ENCODE measurements at places on chromosomes 16 and 17.
A peak's percentile ranks its signal among the peaks of the same experiment; 100 is the strongest.

GRCh38 chr17:76597156-76598003, 11.7 kb upstream of the ST6GALNAC2 start:
- peak; percentile 53 for ATAC-seq

- ATAC-seq: peak; percentile 24
Observed at GRCh38 chr16:22161999-22162655, at the start of gene SDR42E2. Gene SDR42E2, plus strand, starts transcription at chr16:22162506. Its CDS starts 3,077 bp downstream, at chr16:22165583.

DNA sequence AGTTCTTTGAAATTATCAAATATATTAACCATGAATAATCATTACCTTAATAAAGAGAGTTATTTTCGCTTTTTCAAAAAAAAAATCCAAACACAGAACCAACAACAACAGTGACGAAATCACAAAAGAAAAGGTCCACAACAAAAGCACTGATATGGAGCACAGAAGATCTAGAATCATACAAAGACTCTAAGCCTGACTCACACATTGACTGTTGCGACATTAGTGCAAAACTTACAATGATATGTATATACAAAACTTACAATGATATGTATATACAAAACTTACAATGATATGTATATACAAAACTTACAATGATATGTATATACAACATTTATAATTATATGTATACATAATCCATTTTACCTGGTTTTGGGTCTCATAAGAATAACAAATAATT, 117.7 kb downstream of the USP22 start:
- no peak for ATAC-seq

- ATAC-seq: no peak
Observed at GRCh38 chr16:31131841-31132271, 3.7 kb downstream of the PRSS8 start.

DNA sequence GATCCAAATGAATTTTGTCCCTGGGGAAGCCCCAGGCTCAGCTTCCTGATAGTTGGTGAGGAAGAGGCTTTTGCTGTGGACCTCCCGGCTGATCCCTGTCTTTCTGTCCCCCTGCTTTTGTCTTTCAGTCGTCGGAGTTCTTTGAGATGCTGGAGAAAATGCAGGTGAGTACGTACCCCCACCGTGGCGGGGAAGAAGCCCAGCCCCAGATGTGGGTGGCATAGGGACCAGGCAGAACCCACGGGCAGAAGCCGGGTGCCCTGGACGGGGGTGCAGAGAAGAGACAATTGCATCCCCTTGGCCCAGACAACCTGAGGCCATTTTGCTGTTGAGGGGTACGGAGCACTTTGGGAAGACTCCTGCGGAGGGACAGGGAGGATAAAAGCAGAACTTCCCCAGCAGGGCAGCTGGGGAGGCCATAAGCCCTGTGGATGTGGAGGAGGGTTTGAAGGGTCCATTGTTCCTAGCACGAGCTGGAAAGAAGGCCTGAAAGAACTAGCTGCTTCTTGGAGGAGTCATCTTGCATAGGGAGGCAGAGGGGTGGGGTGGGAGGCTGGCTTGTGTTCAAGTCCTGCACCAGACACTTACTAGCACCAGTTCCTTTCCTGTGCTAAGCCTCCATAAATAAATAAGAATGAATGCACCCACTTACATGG, 105.6 kb downstream of the OR1D5 start:
- no peak for ATAC-seq

DNA sequence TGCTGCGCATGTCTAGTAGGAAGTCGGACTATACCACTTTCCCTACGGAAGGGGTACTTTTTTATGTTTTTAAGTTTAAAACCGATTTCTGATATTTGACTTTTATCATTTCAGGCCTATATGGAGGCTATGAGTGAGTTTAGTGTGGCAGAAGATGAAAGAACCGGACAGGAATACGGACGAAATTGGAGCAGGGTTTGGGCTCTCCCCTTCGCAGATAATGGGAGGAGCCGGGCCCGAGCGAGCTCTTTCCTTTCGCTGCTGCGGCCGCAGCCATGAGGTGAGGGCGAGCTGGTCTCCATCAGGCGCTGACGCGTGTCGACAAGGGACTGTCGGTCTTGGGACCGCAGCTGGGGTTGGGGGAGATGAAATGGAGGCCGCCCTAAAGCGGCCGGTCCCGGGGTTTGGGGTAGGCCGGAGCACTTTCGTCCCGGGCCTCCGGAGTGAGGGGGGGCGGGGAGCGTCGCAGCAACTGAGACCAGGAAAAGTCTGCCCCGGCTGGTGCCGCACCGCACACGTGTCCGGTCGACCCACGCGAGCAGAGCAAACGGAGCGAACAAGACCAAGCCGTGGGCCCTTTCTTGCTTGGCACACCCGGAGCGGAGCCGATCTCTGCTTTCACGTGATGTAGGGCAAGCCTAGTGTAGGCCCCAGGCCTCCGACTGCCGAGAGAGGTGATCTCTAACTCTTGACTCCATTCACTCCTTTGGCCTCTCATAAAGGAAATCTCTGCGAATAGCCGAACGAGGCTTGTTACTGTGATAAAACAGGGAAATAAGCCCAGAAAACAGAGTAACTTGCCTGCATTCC, at the start of gene RPL19:
Gene RPL19 (plus strand): TSS at position 214 of the 810 bp plus-strand sequence. CDS start 62 bp downstream, at position 276.
- peak; percentile 83 for ATAC-seq

GRCh38 chr17:39115135-39115534, 36.3 kb downstream of the PLXDC1 start:
- ATAC-seq: no peak

DNA sequence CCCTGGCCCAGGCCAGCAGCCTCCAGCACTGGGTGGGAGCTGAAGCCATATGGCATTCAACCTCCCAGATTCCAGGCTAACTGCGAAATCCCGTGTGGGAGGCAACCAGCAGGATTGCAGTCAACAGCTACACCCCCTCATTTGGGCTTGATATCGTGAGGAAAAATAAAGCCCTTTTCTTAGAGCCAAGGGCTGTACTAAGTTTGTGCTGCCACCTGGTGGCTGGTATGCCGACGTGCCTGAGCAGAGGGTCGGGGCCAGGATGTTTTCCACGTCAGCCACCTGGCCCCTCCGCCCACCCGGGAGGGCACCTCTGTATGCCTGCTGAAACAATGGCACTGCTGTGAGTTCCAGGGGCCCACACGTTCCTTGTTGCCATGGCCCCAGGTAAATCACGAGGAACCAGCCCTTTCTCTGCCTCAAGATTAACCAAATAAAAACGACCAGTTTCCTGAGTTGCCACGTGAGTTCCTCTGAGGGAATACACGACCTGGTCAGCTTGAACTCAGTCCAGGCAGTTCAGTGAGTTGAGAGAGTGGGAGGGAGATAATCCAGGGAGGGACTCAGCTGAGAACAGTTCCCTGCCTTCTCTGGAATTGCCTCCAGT, 9.0 kb downstream of the TMEM98 start:
- ATAC-seq: peak; percentile 68

DNA sequence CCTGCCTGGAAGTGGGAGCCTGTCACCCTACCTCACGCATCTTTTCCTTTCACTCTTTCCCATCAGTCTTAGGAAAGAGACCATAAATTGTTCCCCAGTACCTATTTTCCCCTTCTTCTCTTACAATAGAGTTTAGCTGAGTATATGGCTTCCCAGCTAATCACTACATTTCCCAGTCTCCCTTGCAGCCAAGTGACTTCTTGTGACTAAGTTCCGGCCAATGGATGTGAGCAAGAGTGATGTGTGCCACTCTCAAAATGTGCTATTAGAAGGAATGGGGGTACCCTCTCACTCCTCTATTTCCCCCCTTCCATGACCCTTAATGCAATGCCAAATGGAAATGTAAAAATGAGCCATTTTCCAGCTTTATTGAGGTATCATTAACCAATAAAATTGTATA, 8.2 kb upstream of the PYY start:
- ATAC-seq: no peak

- ATAC-seq: no peak
Observed at GRCh38 chr16:47033176-47033575, 59.7 kb upstream of the DNAJA2 start.

DNA sequence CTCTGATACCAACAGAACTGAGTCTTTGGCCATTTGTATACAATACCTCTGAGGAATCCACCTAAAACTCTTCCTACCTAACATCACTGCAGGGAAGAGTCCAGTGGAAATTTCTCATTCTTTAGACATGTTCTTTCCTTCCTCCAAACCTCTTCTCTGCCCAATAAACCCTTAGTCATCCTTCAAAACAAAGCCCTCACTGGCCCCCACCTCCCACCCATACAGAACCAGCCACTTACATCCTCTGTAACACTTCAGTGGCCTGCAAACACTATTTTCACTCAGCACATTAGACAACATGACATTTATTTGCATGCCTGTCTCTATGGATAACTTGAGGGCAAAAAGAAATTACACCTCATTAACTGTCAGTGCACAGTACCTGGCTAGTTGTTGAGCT, 200.3 kb upstream of the NOG start:
- ATAC-seq: no peak

DNA sequence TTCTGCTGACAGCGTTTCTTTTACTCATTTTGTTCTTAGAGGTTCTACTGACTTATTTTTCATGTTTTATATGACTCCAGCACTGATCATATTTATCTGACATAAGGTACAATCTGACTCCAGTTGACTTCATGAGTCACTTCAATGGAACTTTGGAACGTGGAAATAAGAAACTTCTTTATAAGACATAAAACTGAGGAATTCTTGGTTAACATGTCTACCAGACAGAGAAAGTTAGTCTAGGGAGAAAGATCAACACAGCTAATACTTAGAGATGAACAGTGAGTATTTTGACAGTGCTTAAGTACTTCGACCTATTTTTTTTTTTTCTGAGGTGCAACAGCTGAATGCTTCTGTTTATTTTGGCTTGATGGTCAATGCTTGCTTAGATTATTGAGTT, 679.5 kb downstream of the KCNJ2 start:
- no peak for ATAC-seq

- ATAC-seq: no peak
Observed at GRCh38 chr17:46009681-46010596, 10.9 kb downstream of the STH start.

DNA sequence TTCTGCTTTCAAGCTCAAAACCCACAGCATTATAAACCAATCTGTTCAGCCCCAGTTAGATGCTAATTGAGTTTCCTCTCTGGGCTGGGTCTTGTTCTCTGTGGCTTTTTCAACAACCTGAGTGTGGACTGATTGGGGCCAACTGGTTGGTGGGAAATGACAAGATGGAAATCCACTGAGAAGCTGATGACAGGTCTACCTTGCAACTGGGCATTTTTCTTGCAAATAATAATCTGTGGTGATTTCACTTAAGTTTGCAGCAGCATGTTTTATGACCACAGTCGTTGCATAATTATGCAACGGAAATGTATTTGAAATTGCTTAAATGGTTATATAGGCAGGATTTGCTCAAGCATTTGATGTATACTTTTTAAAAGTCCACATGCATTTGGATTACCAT, 69.9 kb downstream of the AKAP1 start:
- no peak for ATAC-seq

DNA sequence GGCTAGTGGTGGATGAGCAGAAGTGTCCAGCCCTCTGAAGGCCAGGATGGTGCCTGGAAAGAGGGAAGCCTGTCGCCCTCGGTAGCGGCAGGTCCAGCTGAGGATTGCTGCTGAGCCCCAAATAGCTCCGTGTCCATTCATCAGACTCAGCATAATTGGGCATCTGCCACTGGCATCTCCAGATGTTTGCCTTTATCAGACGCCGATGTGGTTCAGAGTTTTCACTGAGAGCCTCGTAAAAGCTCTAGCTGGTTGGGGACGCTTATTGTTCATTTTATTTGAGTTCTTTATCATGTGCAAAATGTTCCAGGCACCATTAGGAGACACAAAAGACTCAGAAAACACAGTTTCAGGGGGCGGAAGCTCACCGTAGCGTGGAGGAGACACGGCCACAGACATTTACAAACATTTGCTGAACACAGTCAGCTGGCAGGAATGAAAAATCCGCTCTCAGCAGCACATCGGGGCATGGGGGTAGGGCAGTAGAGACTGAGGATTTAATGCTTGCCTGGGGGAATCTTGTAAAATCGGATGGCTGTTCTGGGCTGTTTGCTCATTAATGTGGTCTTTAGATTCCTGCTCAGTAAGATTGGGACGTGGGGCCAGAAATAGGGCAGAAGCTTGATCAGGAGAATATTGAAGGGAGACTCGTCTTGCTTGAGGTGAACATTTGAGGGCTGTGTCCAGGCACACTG, 41.7 kb downstream of the SMPD3 start:
- ATAC-seq: no peak

- ATAC-seq: no peak
Observed at GRCh38 chr17:34059423-34060220, 195.5 kb upstream of the CCL2 start.

DNA sequence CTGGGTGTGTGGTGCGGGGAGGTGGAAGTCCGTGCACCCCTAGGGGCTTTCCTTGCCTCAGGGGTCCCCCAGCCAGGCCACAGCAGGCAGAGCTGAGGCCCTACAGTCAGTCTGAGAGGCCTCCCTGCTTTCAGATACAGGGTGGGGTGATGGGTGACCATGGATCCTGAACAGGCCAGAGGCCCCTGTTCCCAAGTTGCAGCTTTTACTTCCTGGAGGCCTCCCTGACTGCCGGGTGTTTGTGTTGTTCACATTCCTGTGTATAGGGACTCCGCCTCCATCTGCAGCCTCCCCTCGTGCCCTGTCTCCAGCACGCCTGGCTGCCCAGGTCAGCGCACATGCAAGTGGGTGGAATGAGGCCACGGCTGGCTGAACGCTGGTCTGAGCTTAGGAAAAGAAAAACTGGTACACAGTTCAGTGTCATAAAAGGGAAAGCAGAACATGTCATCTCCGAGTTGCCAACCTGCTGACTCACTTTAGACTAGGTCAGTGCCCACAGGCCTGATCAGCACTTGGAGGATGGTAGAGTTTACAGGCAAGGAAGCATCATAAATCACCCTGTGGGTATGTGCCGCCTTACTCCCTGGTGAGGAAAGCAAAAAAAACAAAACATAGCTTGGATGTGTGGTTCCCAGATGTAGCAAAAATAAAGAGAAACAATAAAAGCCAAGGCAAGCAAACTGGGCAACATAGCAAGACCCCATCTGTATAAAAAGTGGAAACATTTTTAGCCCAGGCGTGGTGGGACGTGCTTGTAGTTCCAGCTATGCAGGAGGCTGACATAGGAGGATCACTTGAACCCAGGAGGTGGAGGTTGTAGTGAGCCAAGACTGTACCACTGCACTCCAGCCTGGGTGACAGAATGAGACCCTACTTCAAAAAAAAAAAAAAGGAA, 6.2 kb upstream of the SLC7A6 start:
- ATAC-seq: peak; percentile 80

DNA sequence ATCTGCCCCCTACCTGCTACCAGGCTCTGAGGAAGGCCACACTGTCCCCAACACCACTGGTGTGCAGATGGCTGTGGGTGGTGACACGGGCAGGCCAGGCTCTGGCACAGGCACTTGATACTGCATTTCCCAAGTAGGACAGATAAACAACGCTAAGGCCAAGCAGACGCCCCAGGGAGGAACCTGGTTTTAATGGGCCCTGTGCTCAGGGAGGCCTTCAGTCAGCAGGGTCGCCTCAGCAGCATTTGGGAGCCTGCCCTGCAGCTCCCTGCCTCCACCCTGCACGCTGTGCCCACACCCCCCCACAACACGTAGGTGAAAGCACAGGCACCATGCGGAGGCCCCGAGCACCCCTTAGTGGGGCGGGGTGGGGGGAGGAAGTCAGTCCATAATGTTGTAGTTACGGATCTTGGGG, 3.3 kb upstream of the FASN start:
- no peak for ATAC-seq

Measured in stimulated activated memory B cell treated with anti-CD40 and anti-IgM and Interleukin-4, amounts not matched to agents 10 μg/mL and 1 μg/mL and 100 μg/mL, for 72 hours (primary cell).